T-helper 17 cell (primary cell): ENCODE measurements at places on chromosomes 2 and 18. TPM values are rescaled to one million over a fixed set of nuclear protein-coding genes. Genes with fewer than 3 reads are reported as not detected.

DNA sequence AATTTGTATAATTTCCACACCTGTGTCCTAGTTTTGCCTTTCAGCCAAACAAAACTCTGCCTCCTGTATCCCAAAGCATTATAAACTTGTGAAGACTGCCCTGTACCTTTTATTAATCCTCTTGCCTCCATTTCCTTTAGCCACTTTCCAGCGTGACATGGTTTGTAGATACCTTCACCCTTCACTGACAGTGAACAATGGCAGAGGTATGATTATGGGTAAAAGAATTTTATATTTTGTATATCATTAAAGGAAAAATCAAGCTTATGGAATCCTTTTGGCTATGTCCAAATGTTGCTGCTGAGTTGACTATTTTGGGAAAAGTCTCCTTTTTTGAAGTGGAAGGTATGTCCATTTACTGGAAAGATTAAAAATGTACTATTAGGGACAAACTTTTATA lies 251.7 kb downstream of the HNMT start:
- no peak for DNase-seq

GRCh38 chr18:69996417-69996816 lies 48.7 kb upstream of the CD226 start:
- DNase-seq: no peak

DNA sequence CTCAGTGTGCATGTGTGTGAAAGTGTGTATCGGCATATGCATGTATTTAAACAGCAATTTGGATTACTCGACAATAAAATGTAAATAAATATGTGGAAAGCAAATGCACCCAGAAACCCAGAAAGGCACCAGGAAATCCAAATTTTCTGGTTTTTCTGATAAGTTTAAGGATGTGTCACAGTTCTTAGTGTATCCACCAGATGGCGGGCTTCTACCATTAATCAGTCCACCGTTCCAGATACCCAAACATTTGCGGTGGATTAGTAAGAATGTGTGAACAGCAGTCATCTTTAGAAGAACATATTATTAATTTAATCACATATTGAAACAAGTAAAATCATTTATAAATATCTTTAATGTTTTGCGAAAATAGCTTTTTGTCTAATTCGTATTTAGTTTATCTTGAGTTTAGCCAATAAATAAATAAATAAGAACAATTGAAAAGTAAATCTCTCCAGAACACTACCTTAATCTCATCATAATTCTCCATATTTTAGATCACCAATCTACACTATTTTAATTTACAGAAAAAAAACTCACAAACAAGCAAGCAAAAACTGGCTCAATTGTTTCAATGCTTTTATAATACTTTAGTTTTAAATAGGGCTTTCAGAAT lies 298.9 kb downstream of the DSEL start:
- DNase-seq: no peak

DNA sequence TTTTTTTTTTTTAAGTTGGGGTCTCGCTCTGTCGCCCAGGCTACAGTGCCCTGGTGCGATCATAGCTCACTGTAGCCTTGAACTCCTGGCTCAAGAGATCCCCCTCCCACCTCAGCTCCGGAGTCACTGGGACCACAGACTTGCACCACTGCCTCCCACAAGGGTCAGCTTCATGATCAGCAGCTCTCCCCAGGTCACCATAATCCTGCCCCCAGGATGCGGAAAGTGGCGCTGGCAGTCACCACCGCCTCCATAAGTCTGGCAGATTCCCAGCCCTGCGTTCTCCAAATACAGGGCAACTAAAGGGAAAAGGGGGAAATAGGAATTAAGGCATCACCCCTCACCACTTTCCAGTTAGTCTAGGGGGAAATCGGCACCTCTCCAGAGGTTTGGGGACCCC lies 5.2 kb upstream of the ARID5A start:
- no peak for DNase-seq

- no peak for DNase-seq
Measured at GRCh38 chr18:77940566-77940965, 690.9 kb downstream of the GALR1 start.

GRCh38 chr18:79776674-79777073 lies 21.1 kb upstream of the KCNG2 start:
- DNase-seq: no peak

DNA sequence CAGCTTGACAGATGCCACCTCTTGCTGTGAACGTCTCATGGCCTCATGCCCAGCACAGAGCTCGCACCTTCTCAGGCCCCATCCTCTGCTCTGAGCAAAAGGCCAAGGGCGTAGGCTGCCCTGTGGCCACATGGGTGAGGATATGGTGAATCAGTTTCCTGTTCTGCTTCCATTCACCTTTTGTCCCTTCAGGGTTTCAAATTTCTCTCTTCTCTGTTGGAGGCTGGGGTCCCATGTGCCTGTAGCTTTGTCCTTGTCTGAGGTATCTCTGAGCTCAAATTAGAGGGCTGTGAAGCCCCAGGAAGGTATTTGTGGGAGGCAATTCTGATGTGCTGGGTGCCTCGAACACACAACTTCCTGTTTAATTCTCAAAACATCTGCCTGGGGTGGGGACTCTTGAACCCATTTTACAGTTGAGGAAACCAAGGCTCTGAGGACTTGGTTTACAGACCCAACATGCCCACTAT lies 29.0 kb downstream of the ZAP70 start:
- DNase-seq: no peak

GRCh38 chr2:237128026-237128703 lies 42.5 kb downstream of the COPS8 start:
- no peak for DNase-seq

GRCh38 chr2:120606931-120607330 lies 128.7 kb upstream of the GLI2 start:
- no peak for DNase-seq

GRCh38 chr18:13165636-13166423 lies 52.7 kb upstream of the LDLRAD4 start:
- DNase-seq: no peak

GRCh38 chr2:85323351-85323987 lies 4.3 kb downstream of the TGOLN2 start:
- DNase-seq: no peak

GRCh38 chr2:134919341-134920210 lies 954 bp downstream of the CCNT2 start:
- peak; percentile 12 for DNase-seq

DNA sequence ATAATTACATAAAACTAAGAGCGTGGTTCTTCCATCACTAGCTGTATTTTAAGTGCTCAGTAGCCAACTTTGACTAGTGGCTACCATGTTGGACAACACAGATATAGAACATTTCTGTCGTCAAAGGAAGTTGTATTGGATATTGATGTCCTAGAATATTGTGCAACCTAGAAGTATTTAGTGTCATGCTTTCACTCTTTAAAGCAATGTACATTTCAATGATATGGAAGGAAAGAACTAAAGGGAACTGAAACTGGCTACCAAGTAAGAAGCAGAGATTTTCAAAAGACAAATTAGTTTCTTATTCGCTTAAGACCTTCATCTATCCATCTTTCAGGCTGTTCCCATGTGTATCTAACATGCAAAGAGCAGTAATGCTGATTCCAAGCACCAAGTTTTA lies 85.4 kb upstream of the EML6 start:
- DNase-seq: no peak

DNA sequence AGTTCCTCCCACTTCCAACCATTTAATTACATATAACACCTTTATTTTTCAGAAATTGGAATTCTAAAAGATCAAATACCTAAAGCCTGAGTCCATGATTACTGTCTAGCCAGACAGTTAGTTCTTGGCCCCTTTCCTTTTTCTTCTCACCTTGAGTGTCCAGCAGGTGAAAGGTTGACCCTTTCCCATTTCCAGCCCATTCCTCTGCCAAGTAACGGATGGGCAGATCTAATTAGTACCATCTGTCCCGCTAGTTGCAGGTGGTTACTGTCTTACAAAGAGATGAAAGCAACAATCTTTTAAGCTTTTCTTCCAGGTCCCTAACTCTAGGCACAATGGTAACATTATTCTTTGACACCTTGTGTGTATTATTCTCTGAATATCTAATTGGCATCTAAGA lies 506.7 kb downstream of the ARHGAP15 start:
- no peak for DNase-seq

DNA sequence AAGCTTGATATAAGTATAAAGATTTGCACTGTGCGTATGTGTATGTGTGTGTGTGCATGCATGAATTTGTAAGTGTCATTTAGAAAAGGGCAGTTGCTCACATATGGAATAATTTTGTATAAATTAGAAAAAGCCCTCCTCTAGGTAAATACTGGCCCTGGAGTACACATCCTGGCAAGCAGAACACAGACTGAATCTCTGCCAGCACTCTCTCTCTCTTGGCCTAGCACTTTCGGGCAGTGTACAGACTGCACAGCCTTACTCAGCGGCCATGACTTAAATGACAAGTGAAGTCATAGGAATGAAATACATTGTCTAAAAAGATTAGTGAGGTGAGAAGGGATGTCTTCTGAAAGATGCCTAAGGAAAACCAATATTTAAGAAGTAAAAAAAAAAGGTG lies 214.1 kb downstream of the RDH14 start:
- DNase-seq: no peak

DNA sequence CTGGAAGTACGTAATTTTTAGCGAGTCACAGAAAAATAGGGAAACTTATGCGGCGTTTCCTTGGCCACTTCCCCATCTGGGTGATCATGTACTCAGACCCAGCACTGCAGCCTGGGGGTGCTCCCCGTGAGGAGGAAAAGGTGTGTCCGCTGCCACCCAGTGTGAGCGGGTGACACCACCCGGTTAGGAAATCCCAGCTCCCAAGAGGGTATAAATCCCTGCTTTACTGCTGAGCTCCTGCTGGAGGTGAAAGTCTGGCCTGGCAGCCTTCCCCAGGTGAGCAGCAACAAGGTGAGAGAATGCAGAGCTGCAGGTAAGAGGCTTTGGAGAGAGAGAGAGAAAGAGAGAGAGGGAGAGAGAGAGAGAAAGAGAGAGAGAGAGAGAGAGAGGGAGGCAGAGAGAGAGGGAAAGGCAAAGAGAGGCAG lies at the start of gene IL1R2:
IL1R2 (plus strand) TSS at position 240 of the 425 bp plus-strand sequence. CDS start 16,616 bp downstream, outside the sequence.
- no peak for DNase-seq

DNA sequence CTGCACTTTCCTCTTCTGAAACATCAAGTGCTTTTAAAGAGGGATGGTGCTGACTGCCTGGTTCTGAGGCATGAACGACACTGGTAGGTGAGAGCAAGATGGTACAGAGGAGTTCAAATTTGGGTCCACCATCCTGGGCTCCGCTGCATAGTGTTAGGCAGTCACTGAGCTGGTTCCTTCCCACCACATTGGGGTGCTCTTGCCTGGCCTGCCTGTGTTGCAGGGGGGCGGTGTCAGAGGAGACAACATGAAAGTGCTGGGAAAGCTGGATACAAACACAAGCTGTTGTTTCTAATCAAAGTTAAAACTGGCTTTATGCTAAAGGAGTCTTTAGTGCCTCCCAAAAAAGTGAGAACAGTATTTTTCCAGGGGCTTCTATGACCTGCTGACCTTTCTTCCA lies 258.1 kb downstream of the GBX2 start:
- DNase-seq: no peak

DNA sequence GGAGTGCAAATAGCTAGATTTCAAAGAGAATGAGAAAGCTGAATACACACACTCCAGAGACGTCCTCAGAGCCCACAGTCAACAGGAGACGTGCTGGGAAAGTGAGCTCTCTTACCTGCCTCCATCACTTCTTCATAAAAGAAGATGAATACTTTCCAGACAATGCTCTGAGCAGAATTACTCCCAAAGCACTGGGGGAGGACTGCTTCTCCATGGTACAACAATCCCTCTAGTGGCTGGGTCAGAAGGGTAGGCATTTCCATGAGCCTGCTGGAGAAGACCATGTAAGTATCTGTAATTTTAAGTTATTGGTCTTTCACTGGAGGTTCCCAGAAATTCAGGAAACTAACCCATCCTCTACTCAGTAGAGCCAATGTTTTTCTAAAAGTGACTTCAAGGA lies 190.3 kb downstream of the RBM43 start:
- DNase-seq: no peak

GRCh38 chr2:216373896-216374295 lies 1.6 kb upstream of the MARCHF4 start:
- DNase-seq: no peak

GRCh38 chr2:231780123-231780908 lies 766 bp downstream of the PDE6D start:
- no peak for DNase-seq

DNA sequence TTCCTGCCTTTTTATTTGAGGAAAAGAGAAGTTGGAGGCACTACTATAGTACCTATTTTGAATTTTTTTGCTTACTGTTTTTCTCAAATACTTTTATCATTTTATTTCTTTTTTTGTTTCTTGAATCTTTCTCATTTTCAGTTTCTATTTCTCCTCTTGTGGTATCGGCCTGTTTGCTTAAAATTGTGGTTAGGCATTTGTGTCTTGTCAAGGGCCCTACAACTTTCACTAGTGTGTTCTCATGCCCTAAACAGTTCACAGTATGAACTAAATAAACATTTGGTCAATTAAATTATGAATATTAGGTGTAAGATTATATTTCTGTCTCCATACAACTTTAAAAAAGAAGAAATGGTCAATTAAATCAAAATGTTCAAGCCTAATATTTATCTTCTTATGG lies 613.5 kb downstream of the MBD2 start:
- DNase-seq: no peak

DNA sequence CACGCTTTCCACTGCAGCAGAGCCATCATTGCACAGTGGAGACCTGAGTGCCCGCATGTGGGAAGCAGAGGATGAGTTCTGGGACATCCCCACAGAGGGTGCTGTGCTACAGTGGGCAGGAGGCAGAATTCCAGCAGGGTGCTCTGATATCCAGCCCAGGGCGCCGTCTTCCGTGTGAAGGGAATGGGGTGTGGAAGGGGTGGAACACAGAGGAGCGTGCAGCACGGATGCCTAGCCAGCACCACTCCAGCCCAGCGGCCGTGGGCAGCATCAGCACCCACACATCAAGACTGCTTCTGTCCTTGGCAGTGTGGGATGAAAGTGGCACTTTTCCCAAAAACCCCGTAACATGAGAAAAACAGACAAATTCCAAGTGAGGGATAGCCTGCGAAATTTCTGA lies 134.3 kb downstream of the ZNF236 start:
- no peak for DNase-seq

GRCh38 chr2:117692001-117692763 lies 122.3 kb upstream of the DDX18 start:
- no peak for DNase-seq

Gene GKN2
- not detected for total RNA-seq

Gene SP5
- not detected for total RNA-seq

Gene SERPINE2
- total RNA-seq: 0.37 TPM

Gene EMILIN2
- total RNA-seq: 9.9 TPM

Gene HOXD1
- total RNA-seq: not detected

Gene HTR2B
- total RNA-seq: not detected

Gene KCTD1
- 2.9 TPM for total RNA-seq

Gene DDX18
- total RNA-seq: 146 TPM

Gene CDH19
- not detected for total RNA-seq

Gene SCYGR8
- total RNA-seq: not detected

Gene FAM110C
- total RNA-seq: 0.22 TPM
